ENCODE measurements at places on chromosomes 5 and 9.

GRCh38 chr9:137202966-137203365 lies 2.4 kb upstream of the TPRN start:
- no peak for DNase-seq

GRCh38 chr5:19531374-19531952 lies 456.5 kb downstream of the CDH18 start:
- DNase-seq, result no peak

DNA sequence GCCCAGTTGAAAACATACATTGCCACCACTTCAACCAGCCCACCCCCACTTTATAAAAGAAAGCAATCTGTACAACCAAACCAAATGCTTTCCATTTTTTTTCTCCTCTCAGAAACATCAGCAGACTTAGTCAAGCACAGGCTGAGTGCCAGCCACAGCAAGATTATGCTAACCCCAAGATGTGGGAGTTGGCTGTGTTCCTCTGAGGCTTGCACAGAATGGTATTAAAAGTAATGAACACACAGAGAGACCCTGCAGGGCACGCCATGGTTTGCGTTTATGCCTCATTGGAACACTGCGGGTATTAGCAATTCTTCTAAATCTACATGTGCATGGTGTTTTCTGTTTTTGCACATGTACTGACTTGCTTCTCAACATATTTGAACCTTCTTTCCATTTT lies 419.9 kb upstream of the GRAMD2B start:
- DNase-seq, result no peak

DNA sequence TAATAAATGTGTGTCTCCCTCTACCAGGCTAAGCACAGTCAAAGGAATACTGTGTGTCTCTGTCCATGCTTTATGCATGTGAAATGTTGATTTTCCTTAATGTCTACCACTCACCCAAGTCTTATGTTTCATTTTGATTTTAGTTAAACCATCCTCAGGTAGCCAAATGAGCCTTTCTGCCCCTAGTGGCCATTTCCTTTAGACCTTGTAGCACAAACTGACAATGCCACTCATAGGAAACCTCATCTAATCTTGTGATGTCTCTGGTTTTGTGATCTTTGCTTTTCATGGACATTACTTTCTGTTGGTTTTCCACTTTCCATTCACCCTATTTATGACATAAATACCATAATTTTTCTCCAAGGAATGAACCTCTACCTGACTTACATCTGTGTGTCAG lies 820.8 kb downstream of the MAT2B start:
- no peak for DNase-seq
